ENCODE measurements at places on chromosomes 1 and 21.

DNA sequence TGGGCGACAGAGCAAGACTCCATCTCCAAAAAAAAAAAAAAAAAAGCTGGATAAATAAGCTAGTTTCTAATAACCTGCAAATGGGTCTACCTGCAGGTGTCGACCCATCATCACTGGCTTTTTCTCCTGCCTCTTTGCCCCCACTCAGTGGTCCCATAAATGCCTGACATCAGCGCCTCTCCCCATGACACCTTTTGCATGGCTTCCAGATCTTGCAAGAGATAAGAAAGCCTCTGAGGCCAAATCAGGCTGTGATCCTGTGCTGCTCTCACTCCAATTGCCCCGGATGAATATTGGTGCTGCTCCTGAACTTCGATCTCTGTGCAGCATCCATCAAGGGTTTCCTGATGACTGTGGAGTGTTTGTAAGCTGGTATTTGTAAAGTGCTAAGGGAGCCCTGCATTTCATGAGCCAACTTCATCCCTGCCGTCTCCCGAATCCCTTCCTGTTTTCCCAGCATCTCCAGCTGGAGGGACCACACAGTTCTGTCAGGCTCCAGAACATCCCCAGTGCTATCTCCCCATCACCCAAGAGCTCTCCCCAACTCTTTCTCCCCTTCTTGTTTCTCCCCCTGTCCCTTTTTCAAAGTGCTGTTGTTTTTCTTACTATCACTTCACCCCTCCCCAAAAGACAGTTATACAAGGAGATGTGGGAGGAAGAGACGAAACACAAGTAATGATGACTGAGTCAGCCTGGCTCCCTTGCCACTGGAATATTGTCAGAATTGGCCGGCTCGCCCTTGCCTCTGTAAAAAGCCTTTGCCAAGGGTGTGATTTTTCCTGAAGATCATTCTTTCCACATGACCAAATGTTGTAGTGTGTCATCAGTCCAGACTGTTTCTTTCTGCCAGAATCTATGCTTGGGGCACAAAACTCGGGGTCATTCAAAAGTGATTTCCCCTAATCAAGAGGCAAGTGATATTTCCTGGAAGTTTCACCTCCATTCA, 2.8 kb upstream of the EFHD2 start:
- DNase-seq, result peak; percentile 89

DNA sequence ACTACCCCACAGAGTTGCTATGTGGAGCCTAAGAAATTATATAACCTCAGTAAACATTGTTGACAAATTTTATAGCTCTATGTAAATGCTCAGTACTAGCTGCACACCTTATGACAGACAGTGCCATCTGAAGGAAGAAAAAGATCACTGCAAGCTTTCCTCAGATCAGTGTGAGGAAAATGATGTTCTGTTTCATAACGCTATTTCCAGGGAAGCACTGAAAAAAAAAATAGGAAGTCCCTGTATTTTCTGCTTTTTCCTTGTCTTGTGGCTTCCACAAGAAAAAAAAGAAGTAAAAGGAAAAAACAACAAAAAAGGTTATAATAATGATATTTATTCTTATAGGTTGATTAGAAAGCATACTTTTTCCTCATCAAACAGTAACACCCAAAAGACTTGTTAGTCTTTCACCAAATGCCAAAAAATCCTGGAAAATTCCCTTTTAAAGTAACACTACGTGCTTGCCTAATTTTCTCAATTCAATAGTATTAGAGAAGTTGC, 23.2 kb downstream of the LYST start:
- DNase-seq, result peak; percentile 63

GRCh38 chr21:15367061-15367626, 302.3 kb upstream of the NRIP1 start:
- DNase-seq, result no peak

GRCh38 chr1:164902491-164902890, 343.5 kb downstream of the PBX1 start:
- DNase-seq, result no peak

DNA sequence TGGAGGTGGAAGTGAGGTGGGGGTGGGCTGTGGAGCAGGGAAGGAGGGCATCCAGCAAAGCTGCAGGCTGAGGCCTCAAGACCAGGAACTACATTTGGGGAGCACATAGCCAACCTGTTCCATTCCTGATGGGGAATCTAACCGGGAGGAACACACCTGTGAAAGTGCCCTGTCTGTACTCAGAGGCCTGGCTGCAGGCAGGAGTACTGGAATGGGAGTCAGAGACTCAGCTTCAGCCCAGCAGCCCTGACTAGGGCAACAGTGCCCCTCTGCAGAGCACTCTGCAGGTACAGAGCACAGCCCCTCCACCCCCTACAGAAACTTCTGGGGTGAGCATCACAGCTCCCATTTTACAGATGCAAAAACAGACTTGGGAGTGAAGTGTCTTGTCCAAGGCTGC, 126.4 kb downstream of the DMRTB1 start:
- DNase-seq, result no peak

GRCh38 chr1:24805534-24806301, 60.5 kb downstream of the CLIC4 start:
- DNase-seq, result peak; percentile 74

- no peak for DNase-seq
These were observed 101.5 kb downstream of the SCCPDH start for GRCh38 chr1:246825557-246826175.

DNA sequence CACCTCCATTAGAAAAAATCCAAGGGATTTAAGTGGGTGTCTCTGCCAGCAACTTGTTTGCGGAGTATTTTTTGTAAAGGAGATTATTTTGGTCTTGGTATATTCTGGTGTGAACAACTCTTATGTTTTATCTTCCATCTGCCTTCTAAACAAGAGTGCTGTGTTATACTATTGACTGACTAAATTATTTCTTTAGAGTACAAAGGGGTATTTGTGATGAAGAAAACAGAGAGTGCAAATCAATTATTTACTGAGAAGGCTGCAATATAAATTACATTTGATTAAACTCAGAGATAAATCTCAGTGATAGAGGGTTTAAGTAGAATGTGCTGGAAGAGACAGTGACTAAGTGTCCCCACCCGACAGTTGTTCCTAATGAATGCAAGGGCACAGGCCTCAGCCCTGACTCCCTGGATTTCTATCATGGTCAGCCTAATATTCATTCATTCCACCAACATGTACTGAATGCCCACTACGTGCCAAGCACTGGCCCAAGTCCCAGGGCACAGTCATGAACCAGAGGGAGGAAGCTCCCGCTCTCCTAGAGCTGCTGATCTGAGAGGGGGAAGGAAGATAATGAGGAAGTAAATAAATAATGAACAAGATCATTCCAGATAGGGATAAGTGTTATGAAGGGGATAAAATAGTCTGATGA, 196.9 kb upstream of the C8B start:
- no peak for DNase-seq

GRCh38 chr1:41222496-41222895, 19.6 kb downstream of the SCMH1 start:
- DNase-seq, result peak; percentile 22

DNA sequence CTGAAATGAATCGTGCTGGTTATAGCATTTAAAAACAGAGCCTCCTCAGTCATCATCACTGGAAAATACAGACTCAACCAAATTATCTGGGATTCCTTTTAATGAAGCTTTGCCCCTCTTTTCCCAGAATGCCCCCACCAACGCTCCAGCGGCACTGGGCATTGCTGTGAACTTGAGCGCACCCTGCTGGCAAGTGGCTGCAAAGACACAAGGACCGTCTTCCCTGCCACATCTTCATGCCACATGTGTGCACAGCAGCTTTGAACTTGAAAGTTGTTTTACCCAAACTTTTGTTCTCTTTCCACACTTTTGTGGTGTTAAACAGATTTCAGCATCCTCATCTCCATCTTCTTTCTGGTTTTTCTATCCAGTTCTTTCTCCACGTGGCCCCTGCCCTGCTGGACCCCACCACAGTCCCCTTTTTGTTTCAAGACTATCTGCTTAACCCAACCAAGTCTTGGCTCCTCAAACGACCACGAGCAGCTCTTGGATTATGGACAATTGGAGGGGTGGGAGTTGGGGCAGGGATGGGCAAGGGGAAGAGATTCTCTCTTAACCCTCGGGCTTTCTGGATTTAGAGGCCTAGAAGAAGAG, 12.8 kb upstream of the LMX1A start:
- DNase-seq, result peak; percentile 53

GRCh38 chr1:7407544-7407895, 363.6 kb upstream of the VAMP3 start:
- DNase-seq, result no peak

GRCh38 chr1:16073490-16074119, at the start of gene FAM131C:
Gene FAM131C, minus strand, starts transcription at chr1:16073651. Its CDS starts 209 bp downstream, at chr1:16073442.
- DNase-seq, result no peak

GRCh38 chr1:56227886-56228285, 351.5 kb downstream of the PLPP3 start:
- DNase-seq, result no peak

DNA sequence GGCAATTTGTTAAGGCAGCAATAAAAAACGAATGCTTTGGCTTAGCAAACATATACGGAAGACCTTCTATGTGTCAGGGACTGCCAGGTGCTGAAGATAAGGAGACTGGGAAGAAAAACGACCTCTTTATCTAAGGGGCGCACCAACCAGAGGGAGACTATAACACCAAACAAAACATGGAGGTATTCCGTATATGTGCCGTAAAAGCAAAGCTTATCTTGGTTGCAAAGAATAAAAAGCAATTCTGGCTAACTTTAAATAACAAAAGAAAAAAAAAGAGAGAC, 167.1 kb upstream of the KCNJ15 start:
- no peak for DNase-seq

DNA sequence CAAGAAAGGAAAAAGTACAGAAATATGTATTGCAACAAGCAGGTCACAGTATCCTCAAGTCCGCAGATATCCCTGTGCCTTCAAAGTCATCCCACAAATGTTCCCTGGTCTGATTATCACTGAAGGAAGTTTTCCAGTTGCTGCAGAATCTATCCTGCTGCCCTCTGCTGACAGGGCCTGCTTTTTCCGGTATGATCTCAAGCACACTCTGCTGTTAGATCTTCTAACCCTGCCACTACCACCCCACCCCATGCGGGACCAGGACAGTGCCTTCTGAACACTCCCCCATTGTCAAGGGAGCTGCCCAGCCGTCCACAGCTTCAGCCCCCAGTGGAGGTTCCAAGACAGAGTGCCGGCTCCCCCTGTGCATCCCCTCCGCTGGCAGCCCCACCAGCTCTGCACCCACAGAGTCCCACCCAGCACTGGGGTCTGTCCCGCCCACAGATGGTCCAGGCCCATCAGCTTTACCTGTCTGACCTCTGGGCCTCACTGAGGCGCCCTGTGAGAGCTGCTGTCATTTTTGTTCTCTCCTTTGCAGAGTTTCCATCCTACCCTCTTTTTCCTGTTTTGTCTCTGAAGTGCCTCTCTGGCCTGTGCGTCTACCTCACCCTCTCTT, 27.9 kb downstream of the FAM163A start:
- DNase-seq, result no peak

GRCh38 chr1:39409055-39409816, 82.2 kb upstream of the BMP8A start:
- DNase-seq, result peak; percentile 82

- DNase-seq, result no peak
These were observed 1105.9 kb downstream of the AMY1C start for GRCh38 chr1:104855550-104855949.

DNA sequence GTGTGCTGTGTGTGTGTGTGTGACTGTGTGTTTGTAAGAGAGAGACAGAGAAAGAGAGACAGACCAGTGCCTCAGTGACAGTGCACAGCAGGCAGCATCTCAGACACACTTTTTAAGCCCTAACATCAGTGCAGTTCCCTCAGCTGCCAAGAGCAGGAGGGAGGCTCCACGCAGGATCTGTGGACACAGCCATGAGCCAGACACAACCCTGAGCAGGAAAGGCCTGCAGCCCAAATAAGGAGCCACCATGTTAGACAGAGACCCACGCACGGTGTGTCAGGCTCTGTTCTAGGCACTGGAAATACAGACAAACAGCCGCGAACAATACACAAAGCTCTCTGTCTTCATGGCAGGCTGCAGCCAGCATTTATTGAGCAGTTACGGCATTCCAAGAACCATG, 445.5 kb downstream of the MATN1 start:
- no peak for DNase-seq

DNA sequence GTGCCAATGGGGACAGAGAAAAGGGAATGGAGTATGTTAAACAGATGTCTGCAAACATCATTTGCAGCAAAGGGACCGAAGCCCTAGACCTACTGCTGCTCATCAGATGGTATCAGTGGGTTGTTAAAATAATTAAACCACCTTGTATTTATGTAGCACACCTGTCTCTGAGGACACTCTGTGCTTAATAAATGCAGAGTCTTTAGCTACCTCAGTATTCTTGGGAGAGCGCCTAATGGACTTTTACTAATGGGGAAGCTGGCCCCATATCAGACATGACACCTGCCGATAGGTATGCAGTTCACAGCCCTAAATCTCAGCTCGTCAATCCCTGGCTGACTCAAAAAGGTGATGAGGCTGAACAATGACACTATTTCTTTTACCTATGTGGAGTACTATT, 54.4 kb downstream of the SYT6 start:
- no peak for DNase-seq

DNA sequence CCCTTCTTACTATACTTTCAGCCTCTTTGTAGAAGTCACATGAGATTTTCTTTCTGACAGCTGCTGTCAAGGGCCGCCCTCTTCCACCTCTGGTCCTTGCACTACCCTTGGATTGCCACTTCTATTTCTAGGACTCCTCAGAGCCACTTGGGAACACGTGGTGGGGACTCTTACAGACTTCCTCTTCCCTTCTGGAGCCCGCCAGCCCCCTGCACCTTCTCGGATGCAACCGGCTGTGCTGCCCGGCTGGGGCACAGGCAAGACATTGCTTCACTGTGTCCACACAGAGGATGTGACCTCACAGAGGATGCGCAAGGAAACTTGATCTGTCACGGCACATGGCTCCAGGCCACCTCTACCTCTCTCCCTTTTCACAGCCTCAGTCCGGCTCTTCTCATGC, 2.4 kb upstream of the IKBKE start:
- DNase-seq, result no peak

GRCh38 chr1:200890818-200891773, 3.6 kb upstream of the INAVA start:
- DNase-seq, result peak; percentile 39

GRCh38 chr1:21956720-21957552, 19.8 kb upstream of the HSPG2 start:
- peak; percentile 40 for DNase-seq

DNA sequence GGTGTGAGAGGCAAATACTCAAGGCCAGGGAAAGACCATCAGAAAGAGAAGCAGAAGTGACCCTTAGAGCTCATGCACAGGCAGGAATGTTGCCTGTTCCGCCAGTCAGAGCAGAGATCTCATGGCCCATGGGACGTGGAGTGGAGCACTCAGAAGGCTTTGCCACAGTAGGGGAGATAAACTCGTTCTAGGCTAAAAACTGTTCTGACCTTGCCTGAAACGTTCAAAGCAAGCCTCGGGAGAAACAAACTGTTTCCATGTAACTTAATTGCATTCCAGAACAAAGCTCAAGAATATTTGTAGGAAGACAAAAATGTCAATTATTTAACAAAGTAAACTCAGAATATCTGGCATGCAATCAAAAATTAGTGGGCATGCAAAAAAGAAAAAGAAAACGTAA, 20.7 kb upstream of the SLC19A1 start:
- no peak for DNase-seq

Measured in fibroblast of the aortic adventitia (primary cell).